Sigmoid colon (tissue), 7 donors: ENCODE measurements at places on chromosomes 5 and 9. TPM values are rescaled to one million over a fixed set of nuclear protein-coding genes. Genes with fewer than 3 reads are reported as not detected.

TTC16 gene
- polyA plus RNA-seq: not detected

C9orf50 gene
- polyA plus RNA-seq: not detected

C1QTNF2 gene
- polyA plus RNA-seq: 0.85 TPM

SMU1 gene
- polyA plus RNA-seq: 11.9 TPM

SPAAR gene
- not detected for polyA plus RNA-seq

SIT1 gene
- 1.8 TPM for polyA plus RNA-seq

SPINK6 gene
- not detected for polyA plus RNA-seq

PCDHA4 gene
- not detected for polyA plus RNA-seq

SAPCD2 gene
- polyA plus RNA-seq: 3.6 TPM

CARTPT gene
- not detected for polyA plus RNA-seq

SLC36A2 gene
- not detected for polyA plus RNA-seq

ADAMTS13 gene
- 3.4 TPM for polyA plus RNA-seq

C5orf34 gene
- not detected for polyA plus RNA-seq

KCNN2 gene
- polyA plus RNA-seq: not detected

ECM2 gene
- 1.7 TPM for polyA plus RNA-seq

ARID3C gene
- not detected for polyA plus RNA-seq

PCDHGB2 gene
- polyA plus RNA-seq: not detected

MUSK gene
- 2.3 TPM for polyA plus RNA-seq

GRCh38 chr9:121133104-121133816, 58.5 kb downstream of the CNTRL start:
- peaks cover 31% of the 10 kb centered on the region for H3K36me3 ChIP-seq
- no peak for DNase-seq

- H3K27ac ChIP-seq: no peak overlapping the region
These were observed 927 bp downstream of the PAX5 start for GRCh38 chr9:37033141-37033540.

DNA sequence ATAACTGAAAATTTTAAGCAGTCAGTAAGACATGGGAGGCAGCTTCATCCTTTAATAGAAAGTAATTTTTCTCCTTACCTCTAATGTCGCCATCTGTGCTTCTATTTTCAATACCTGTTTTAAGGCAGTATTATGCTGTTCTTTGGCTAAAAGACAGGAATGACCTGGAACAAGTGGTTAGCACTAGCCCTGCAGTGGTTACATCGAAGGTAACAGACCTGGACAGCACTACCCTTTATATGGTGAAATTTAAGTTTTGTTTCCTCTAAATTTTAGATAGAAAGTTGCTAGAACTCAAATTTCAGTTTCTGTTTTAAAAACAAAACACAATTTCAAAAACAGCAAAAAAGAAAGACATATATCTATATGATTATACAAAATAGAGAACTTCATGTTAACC, 534.1 kb upstream of the CDH6 start:
- H3K27me3 ChIP-seq: no peaks in the 10 kb centered on the region
- H3K4me3 ChIP-seq: no peak overlapping the region
- no peaks in the 10 kb centered on the region for H3K4me1 ChIP-seq
- no peak overlapping the region for H3K27ac ChIP-seq
- no peak for DNase-seq
- H3K36me3 ChIP-seq: no peaks in the 10 kb centered on the region

DNA sequence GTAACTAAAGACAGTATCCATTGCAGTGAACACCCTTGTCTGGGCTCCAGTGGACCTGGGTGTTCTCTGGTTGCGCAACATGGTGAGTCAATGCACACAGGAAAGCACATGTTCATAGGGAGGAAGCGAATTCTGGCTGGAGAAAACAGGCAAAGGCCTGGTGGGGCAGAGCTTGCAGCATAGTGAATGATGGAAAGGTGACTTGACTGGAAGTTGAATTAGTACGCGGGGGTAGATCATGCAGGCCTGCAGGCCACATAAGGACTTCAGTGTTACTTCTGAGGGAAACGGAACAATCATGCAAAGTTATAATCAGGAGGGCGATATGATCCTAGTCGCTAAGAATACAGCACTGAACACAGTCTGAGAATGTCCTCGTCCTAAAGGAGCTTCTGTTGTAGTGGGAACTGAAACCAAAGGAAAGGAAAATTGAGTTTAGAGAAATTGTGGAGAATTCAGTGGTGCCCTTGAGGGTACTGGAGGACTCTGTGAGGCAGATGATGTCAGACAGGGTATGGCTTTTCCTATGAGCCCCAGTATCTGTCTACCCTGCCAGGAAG, 71.9 kb upstream of the RANBP3L start:
- H3K4me3 ChIP-seq: no peak overlapping the region
- peak; percentile 89 for DNase-seq
- peaks cover 23% of the 10 kb centered on the region for H3K4me1 ChIP-seq
- H3K27me3 ChIP-seq: no peaks in the 10 kb centered on the region
- no peaks in the 10 kb centered on the region for H3K36me3 ChIP-seq

DNA sequence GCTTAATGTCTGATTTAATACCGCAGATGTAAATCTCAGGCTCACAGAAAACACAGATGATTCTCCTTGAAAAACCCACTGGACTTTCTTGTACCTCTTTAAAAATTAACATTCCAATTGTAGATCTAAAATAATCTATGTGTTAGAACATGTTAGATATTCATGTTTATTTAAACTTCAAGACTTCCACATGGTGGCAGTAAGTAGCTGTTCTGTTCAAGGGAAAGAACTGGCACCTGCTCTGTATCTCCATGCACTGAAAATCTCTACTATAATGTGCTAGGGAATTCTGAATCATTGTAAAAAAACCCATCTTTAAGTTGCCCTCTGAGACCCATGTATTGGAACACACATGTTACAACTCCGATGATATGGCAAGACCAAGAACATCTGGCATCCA, 366.9 kb downstream of the DMRTA1 start:
- DNase-seq: no peak
- H3K4me3 ChIP-seq: no peak overlapping the region
- H3K4me1 ChIP-seq: no peaks in the 10 kb centered on the region

GRCh38 chr9:38670542-38671371, 49.2 kb downstream of the FAM240B start:
- DNase-seq: no peak
- peaks cover 6% of the 10 kb centered on the region for H3K4me1 ChIP-seq
- no peak overlapping the region for H3K4me3 ChIP-seq
- no peak overlapping the region for H3K27ac ChIP-seq
- no peaks in the 10 kb centered on the region for H3K36me3 ChIP-seq
- H3K27me3 ChIP-seq: no peaks in the 10 kb centered on the region

- DNase-seq: no peak
- no peaks in the 10 kb centered on the region for H3K27me3 ChIP-seq
- no peak overlapping the region for H3K27ac ChIP-seq
- no peaks in the 10 kb centered on the region for H3K4me1 ChIP-seq
These were observed 979.1 kb upstream of the CTNND2 start for GRCh38 chr5:12883395-12883794.

- H3K36me3 ChIP-seq: no peaks in the 10 kb centered on the region
- no peaks in the 10 kb centered on the region for H3K4me1 ChIP-seq
These were observed 98.2 kb upstream of the CCNG1 start for GRCh38 chr5:163339148-163339547.

- peaks cover 34% of the 10 kb centered on the region for H3K4me1 ChIP-seq
- peak overlapping the region; percentile 95 for H3K27ac ChIP-seq
- H3K4me3 ChIP-seq: no peak overlapping the region
- DNase-seq: peak; percentile 96
These were observed 25.0 kb downstream of the HMCN2 start for GRCh38 chr9:130290291-130291181.

DNA sequence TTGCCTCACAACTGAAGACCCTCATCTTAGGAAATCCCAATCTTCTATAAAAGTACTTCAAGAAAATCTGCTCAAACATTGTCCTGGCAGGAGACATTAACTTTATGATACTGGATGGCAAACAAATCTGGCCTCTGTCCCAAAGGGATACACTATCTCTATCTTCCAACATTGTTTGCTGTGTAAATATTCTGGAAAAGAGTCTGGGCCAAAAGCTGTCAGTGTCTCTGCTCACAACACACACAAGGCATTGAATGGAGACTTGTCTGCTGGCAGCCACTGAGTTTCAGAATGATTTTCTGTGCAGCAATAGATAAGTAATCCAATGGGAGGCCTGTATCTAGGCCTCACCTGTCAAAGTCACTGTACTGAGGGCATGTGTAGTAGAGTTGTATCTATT, 471.1 kb downstream of the DMAC1 start:
- no peak overlapping the region for H3K27ac ChIP-seq
- no peaks in the 10 kb centered on the region for H3K27me3 ChIP-seq
- no peaks in the 10 kb centered on the region for H3K36me3 ChIP-seq
- no peaks in the 10 kb centered on the region for H3K4me1 ChIP-seq
- H3K4me3 ChIP-seq: no peak overlapping the region

DNA sequence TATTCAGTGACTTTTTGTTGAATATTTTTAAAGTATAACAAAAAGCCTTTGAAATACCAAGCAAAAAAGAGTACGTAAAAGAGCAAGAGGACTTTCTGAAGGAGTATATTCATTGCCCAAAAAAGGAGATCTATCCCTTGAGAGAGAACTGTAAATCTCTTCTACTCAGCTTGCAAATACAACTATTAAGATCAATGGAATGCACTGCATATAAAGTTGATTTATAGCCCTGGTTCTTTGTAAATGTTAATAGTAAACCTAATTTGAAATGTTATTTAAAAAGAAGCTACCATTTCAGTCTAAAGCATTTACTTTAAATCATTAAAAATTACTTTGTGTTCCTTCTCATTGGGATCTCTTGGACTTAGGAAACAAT, 168.1 kb downstream of the PDE4D start:
- no peaks in the 10 kb centered on the region for H3K27me3 ChIP-seq
- H3K4me3 ChIP-seq: no peak overlapping the region
- DNase-seq: no peak
- H3K36me3 ChIP-seq: no peaks in the 10 kb centered on the region
- peak overlapping the region; percentile 84 for H3K27ac ChIP-seq

DNA sequence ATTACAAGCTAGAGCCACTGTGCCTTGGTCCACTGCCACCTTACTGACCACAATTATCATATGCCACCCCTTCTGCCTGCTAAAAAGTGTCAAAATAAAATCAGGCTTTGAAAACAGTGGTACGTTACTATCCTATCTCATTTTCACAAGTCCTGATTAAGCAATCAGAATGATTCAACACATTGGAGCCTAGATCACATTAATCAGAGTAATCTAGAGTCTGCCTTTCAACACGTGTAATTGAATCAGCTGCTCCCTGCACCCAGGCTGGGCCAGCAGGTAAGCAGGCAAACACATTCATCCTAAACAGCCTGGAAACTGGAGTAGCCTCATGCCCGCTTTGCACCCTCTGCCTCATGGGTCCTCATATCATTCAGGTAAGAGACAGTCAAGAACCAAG, 186.2 kb downstream of the DCP2 start:
- no peaks in the 10 kb centered on the region for H3K27me3 ChIP-seq
- DNase-seq: no peak
- H3K27ac ChIP-seq: no peak overlapping the region
- H3K4me1 ChIP-seq: no peaks in the 10 kb centered on the region
- H3K36me3 ChIP-seq: no peaks in the 10 kb centered on the region

GRCh38 chr5:80231243-80231642, 24.6 kb downstream of the SERINC5 start:
- H3K27ac ChIP-seq: no peak overlapping the region
- no peaks in the 10 kb centered on the region for H3K27me3 ChIP-seq
- no peak overlapping the region for H3K4me3 ChIP-seq
- no peaks in the 10 kb centered on the region for H3K4me1 ChIP-seq

DNA sequence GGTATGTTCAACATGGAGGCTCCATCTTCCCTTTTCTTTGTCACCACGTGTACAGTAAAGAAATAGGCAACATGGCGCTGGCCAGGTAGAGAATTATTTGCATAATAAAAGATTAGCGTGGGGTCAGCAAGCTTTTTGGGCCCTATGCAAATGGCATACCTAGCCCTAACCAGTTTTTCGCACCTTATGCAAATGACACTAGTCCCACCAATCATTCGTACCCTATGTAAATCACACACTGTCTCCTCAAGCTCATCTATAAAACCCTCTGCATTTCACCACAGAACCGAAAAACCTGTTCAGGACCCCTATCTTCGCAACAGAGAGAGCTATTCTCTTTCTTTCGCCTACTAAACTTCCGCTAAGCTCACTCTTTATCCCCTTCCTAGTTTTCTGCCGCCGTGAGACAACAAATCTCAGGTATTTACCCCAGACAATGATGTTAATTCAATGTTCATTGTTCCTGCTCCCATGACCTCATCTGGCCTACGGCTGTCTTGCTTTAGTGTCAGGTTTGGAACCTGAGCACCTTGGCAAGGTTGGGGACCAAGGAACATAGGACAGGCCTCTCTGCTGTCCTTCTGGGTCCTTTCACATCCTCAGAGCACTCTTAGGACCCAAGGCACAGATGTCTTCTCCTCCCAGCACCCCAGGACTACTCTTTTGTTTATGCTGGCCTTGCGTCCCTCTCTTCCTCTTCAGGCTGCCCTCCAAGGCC, 180.7 kb upstream of the RAI14 start:
- H3K4me3 ChIP-seq: no peak overlapping the region
- no peak overlapping the region for H3K27ac ChIP-seq
- H3K36me3 ChIP-seq: no peaks in the 10 kb centered on the region
- DNase-seq: no peak
- H3K4me1 ChIP-seq: no peaks in the 10 kb centered on the region

- H3K27me3 ChIP-seq: no peaks in the 10 kb centered on the region
- H3K27ac ChIP-seq: no peak within 1 kb of the TSS
- no peaks in the 10 kb centered on the region for H3K4me1 ChIP-seq
- no peaks in the 10 kb centered on the region for H3K36me3 ChIP-seq
- no peak within 1 kb of the TSS for H3K4me3 ChIP-seq
These were observed at the start of gene ARL14EPL for GRCh38 chr5:116032094-116032517. TSS of gene ARL14EPL (plus strand) at chr5:116032472. CDS start at chr5:116051466, 18,994 bp downstream.

DNA sequence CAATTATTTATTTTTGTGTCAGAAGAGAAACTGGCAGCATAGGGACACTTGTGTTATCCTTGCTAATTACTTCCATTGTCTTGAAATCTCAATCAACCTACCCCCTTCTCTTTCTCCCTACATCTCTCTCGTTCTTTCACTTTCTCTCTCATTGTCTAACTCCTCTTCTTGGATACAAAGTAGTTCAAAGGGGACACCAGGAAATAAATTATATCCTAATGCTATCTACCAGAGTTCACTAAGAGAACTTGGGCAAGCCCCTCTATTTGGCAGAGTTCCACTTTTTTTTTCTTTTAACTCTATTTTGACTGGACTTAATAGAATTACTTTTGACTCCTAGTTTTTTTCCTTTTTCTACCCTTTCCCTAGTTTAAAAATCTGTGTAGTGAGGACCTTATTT, 102.2 kb downstream of the MEF2C start:
- H3K4me3 ChIP-seq: no peak overlapping the region
- no peak overlapping the region for H3K27ac ChIP-seq
- H3K4me1 ChIP-seq: peaks cover 13% of the 10 kb centered on the region

- peaks cover 5% of the 10 kb centered on the region for H3K4me1 ChIP-seq
- H3K4me3 ChIP-seq: no peak overlapping the region
- DNase-seq: no peak
- H3K27me3 ChIP-seq: no peaks in the 10 kb centered on the region
- H3K27ac ChIP-seq: no peak overlapping the region
- no peaks in the 10 kb centered on the region for H3K36me3 ChIP-seq
These were observed 64.3 kb downstream of the GRIN3A start for GRCh38 chr9:101674165-101674564.
